ENCODE measurements at places on chromosomes 7 and 10. TPM values are rescaled to one million over a fixed set of nuclear protein-coding genes. Genes with fewer than 3 reads are reported as not detected.

- no peak for DNase-seq
- H3K4me1 ChIP-seq = peaks cover 55% of the 10 kb centered on the region
- H3K4me3 ChIP-seq = no peak overlapping the region
- H3K27me3 ChIP-seq = no peaks in the 10 kb centered on the region
- H3K27ac ChIP-seq = peak overlapping the region; percentile 62
Observed at GRCh38 chr10:124535731-124536495, 74.3 kb downstream of the LHPP start.

DNA sequence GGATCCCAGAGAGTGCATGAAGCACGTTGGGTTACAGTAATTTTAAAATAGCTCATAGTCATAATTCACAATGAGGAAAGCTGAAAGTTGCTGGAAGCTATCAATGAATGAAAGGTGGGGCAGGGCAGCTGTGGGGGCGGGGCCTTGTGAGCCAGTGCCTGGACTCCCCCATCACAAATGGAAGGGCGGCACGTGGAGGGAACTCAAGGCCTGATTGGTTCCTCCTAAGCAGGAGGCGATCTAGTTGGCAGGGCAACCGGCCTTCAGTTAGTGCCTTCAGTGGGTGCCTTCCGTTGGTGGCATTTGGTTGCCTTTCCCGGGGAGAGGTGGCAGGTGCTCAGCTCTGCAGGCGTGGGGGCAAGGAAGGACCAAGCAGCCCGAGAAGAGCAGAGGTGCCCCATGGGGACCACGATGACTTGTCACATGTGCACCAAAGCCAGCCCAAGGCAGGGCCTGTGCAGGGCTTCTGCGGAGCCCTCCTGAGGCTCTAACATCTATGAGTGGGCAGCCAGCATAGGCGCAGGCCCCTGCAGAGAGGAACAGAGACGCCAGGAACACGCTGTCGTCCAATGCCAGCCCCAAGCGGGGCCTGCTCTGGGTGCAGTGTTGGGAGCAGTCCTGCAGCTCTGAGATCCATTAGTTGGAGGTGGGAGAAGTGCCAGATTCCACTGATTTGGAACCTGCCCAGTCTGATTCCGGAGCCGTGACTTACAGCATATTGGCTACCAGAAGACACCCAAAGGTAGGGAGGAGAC lies 59.8 kb upstream of the PDSS1 start:
- H3K36me3 ChIP-seq = no peaks in the 10 kb centered on the region
- H3K4me3 ChIP-seq = no peak overlapping the region
- H3K27me3 ChIP-seq = no peaks in the 10 kb centered on the region
- H3K27ac ChIP-seq = no peak overlapping the region
- no peak for DNase-seq
- H3K4me1 ChIP-seq = peaks cover 4% of the 10 kb centered on the region

GRCh38 chr7:156703773-156704482 lies 63.4 kb downstream of the RNF32 start:
- H3K36me3 ChIP-seq = no peaks in the 10 kb centered on the region
- peaks cover 8% of the 10 kb centered on the region for H3K4me1 ChIP-seq
- H3K27ac ChIP-seq = no peak overlapping the region
- H3K27me3 ChIP-seq = no peaks in the 10 kb centered on the region

C10orf67 gene
- 0.05 TPM for total RNA-seq

GIMAP5 gene
- total RNA-seq = 39.3 TPM

DNA sequence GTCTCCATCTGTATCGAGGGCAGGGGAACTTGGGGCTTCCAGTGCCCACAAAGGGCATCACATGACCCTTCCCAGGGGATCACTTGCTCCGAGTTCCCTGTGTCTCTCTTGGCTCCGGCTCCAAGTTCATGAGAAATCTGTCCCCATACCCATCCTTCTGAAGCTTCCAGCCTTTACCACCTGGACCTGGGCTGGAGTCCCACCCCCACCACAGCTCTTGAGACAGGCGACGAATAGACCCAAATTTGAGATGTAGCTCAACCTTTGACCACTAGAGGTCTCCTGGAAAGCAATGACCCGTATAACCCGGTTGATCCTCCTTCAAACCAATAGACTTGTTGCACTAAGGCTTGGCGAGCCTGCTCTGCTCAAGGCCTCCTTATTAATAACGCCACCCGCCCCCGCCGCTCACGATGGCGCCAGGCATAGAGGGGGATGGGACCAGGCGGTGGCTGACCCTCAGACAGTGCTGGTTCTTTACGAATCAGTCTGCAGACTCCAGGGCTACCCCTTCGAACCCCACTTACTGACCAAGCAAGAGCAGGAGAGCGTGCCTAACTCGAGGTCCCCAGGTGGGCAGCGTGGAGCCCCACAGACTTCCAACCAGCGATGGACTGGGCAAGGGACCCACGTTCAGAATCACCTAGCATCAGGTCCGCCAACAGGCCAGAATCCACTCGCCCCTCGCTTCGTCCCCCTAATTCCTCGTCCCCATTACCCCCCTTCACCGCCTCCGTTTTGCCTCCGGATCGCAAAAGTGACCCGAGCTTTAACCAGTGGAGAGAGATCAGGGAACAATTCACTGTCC lies 4.4 kb upstream of the ARID5B start:
- peak; percentile 91 for DNase-seq
- H3K36me3 ChIP-seq = no peaks in the 10 kb centered on the region
- H3K27ac ChIP-seq = no peak overlapping the region
- H3K27me3 ChIP-seq = no peaks in the 10 kb centered on the region

ZNF365 gene
- total RNA-seq = 0.19 TPM

IFIT5 gene
- 17.6 TPM for total RNA-seq

GRCh38 chr7:2003931-2004812 lies 228.6 kb downstream of the MAD1L1 start:
- no peaks in the 10 kb centered on the region for H3K27me3 ChIP-seq
- no peak overlapping the region for H3K27ac ChIP-seq
- peaks cover 22% of the 10 kb centered on the region for H3K36me3 ChIP-seq
- no peak overlapping the region for H3K4me3 ChIP-seq

DNA sequence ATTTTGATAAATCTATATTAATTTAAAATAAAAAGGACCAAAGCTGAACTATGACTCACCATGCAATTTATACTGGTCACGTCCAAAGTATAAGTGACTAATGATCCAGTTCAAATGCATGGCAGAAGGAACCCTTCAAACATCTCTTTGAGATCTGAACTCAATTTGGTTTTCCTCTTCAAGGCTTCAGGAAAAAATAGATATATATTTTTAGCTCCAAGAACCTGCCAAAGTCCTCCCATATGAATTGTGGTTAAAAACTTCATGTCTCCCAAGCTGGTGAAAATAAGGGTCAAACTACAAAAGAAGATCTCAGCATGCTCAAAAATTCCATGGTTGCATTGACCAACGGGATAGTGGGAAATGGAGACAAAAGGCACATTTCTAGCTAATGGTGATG lies 34.6 kb upstream of the PDE1C start:
- DNase-seq = no peak
- H3K4me1 ChIP-seq = no peaks in the 10 kb centered on the region
- H3K27ac ChIP-seq = no peak overlapping the region
- no peak overlapping the region for H3K4me3 ChIP-seq
- H3K36me3 ChIP-seq = no peaks in the 10 kb centered on the region

TMEM184A gene
- 0.47 TPM for total RNA-seq

Measured in thymus (tissue), 14 donors.